ENCODE measurements at places on chromosomes 2 and 18.

DNA sequence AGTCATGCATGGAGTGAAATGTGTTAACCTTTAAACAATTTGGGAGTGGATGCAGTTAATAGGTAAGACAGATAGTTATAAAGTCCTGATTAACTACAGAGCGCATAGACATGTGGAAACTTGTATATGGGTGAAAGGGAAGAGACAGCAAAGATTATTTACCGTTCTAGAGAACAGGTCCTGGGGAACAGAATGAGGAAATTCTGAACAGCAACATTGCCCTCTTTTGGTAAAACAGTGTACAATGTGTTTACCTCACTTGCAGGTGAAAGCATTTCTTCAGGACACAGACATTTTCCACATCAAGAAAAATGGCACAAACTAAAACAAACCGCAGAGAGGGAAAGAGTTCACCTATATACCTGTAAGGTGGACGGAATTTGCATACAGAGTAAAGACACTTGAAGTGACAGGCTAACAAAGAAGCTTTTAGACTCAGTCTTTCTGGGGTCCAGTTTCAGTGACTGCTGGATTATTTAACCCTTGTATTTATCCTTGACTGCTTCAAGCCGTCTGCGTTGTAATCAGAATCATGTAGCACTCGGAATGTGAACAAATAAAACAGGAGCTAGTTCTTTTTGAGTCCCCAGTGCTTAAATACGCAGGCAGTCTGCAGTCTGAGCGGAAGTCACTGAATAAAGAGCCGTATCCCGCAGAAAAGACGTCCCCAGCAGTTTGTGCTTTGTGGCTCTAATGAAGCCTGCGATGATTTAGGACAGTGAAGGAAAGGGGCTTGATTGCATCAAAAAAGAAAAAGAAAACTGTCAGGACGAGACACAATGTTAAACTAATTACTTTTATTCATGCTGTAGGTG lies 364.8 kb upstream of the GALNT5 start:
- no peak for DNase-seq

GRCh38 chr2:192465141-192465540 lies 270.4 kb upstream of the TMEFF2 start:
- no peak for DNase-seq

- DNase-seq: no peak
Observed at GRCh38 chr2:120926463-120927264, 191.0 kb downstream of the GLI2 start.

- no peak for DNase-seq
Observed at GRCh38 chr18:12048010-12048826, 45.4 kb upstream of the ANKRD62 start.

DNA sequence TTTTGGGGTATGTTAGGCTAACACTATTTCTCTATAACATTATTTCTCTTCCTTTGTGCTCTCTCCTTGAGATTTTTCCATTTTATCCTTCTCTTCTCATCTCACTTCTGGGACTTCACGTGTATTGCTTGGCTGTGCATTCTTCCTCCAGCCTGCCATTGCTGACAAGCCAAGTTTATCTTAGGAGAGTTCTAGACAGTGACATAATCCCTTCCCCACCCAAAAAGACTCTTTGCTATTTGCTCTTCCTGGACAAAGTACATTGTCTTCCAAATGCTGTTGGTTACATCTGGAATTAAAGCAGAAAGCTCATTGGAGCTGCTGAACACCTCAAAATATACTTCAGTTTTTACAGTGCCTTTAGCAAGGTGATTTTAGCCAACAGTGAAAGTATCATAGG lies 8.9 kb downstream of the TSPYL6 start:
- DNase-seq: no peak

DNA sequence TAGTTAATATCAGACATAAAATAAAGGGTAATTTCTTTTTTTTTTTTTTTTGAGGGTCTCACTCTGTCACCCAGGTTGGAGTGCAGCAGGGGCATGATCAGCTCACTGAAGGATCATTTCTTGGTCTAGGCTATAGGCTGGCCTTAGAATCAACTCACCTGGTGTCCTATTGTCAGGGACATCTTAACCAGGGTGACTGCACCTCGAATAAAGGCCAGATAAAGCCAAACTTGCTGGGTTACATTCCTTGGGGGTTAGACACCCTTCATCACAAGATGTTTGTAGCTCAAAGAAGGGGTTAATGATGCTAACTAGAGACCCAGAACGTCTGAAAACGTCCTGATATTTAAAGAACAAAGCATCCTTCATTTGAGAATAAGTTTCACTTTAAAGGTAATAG lies 17.9 kb downstream of the SPATA3 start:
- DNase-seq: no peak

GRCh38 chr2:99395589-99396130 lies 58.5 kb downstream of the EIF5B start:
- no peak for DNase-seq

DNA sequence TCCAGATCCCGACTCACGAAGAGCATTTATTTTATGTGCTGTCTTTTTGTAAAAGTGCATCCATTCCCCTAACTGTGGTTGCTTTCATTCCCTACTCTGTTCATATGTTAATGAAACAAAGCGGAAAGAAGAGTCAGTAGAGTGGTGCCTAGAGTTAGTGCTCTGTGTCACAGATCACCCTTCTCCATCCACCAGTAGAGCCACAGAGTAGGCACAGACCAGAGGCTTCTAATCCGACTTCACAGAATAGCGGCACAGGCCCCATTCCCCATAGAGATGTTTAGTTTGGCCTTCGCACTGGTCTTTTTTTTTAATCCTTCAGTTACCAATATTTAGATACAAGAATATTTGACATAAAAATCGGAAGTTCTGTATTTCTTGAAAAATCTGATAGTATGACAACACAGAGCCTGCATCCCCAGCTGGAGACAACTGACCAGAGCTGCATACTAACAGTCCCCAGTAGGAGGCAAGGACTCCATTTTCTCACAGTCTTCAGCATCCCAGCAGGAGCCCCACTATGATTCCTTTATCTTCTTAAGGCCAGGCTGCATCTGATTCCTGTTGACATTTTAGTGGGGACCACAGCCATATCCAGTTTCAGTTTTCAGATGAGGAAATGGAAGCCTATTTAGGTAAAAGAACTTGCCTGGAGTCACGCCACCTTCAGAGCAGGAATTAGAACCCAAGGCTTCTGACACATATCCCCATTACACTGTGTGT lies 7.0 kb downstream of the G6PC2 start:
- DNase-seq: no peak

DNA sequence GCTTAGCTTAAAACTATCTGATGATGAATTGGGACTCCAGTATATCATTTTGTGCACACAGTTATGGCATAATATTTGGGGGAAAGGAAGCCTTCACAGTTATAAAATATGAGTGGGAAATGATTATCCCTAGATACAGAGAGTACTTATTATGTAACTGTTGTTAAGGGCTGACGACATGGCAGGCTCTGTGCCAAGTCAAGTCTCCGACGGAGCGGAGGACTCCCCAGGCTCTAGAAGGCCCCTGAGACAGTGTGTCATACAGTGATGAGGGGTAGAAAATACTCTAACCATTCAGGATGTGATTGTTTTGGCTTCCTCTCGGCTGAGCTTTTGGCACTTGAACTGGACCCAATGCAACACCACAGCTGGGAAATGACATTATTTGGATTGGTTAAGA lies 211.8 kb downstream of the SLC8A1 start:
- DNase-seq: no peak

GRCh38 chr2:84875213-84875560 lies 5.7 kb downstream of the TRABD2A start:
- DNase-seq: no peak

- no peak for DNase-seq
Observed at GRCh38 chr2:214376618-214377285, 34.1 kb upstream of the VWC2L start.

- DNase-seq: no peak
Observed at GRCh38 chr2:37631698-37632097, 39.7 kb downstream of the CDC42EP3 start.

DNA sequence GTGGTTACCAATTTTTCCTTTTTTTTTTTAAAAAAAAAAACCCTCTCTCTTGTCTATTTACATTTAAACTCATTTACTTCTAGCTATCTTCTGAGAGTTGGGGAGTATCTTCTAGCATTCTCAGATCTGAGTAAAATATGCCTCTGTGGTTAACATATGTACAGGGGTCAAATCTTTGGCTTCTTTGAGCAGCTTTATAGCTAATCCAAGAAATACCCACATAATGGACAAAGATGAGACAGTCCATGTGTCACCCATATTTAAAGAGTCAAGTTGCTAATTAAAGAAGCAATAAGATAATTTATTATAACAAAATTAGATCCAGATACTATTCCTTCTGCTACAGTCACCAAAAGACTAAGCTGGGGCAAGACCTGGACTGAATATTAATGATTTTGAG lies 139.0 kb upstream of the HNRNPA3 start:
- DNase-seq: no peak

DNA sequence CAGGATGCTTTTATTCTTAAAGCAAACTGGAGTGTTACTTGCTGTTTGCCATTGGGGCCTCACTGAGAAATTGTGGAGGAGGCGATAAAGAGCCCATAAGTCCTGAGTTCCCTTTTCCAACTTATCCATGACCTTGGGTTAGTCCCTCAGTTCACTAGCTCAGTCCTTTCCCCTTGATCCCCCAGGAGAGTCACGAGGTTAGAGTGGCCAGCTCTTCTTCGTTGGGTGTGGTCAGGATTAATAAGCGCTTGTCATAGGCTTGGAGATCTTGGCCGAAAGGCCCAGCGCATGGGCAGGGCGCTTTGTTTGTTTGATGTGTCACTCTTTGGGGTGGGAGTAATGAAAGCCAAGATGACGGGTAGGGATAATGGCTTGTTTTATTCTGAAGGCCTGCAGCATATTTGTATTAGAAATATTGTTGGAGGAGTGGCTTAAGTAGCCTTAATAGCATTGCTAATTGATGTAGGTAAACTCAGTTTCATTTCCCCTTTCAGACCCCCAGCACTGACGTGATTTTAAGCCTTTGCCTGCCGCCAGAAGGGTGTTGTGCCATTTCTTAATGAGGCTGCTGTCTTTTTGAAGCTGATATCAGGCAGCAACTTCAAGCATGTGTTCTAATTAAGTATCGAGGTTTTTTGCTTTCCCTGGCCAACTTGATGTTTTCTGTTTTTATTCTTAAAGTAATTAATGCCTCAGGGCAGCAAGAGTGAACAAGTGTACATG lies 15.7 kb downstream of the GRHL1 start:
- no peak for DNase-seq

- DNase-seq: no peak
Observed at GRCh38 chr18:10417664-10418063, 36.8 kb upstream of the APCDD1 start.

DNA sequence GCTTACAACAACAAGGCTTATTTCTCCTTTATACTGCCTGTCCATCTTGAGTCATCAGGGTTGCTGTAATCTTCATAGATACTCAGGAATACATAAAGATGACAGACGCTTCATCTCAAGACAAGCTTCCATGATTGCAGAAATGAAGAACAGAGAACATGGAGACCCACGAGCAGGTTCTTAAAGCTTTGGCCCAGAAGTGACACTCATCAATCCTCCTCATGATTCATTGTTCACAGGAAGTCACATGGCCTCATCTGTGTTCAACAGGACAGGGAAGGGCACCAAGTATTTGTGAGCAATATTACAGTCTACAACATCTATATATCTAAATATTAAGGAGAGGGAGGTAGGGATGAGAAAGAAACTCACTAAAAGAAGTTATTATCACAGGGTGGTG lies 36.5 kb upstream of the PGAP1 start:
- DNase-seq: no peak

DNA sequence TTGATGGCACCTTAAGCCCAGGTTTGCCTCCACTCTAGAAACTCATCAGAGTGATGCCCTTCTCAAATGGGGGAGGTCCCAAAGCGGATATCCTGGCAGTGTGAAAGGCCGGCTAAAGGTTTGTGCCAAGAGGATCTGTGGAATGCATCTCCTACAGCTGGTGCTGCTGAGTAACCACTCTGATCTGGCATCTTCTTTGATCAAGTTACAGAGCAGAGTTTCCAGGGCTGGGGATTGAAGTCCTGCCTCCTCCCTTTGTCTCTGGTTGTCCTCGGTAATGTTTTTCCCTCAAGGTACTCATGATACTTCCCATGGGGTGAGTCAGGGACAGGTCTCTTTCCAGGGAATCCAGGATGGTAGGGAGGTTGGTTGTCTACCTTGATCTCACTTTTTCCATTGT lies 24.6 kb downstream of the PRKRA start:
- no peak for DNase-seq

GRCh38 chr2:135960656-135961551 lies 24.5 kb downstream of the DARS1 start:
- DNase-seq: no peak

DNA sequence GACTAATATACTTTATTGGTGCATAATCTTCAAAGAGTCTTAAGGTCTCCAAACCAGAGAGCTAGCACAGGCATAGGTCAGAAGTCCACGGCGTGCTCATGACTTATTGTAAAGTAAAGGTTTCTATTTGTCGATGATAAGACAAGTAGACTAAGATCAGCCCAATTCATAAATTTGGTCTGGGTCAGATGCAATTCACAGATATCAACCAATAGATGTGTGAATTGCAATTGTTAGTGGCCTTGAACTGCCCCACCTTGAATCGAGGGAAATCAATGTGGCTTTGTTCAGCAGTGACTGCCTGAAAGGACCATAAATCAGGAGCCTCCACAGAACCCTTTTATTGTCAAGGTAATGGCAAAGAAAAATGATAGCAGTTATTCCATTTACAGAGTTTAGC lies 39.1 kb upstream of the CPS1 start:
- no peak for DNase-seq

DNA sequence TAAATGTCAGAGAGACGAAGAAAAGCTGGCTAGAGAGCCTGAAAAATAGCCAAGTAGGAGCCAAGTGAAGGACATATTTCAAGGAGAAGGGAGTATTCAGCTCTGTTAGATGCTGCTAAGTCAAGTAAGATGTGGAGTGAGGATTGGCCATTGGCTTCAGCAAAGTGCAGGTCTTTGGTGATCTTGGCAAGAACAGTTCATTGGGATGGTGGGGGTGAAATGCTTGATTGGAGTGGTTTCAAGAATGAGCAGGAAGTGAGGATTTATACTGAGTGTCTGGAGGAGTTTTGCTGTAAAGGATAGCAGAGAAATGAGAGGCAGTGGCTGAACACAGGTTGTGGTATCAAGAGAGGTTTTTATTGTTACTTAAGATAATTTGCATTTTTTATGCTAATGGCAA lies 139.7 kb downstream of the PRPF40A start:
- DNase-seq: no peak

DNA sequence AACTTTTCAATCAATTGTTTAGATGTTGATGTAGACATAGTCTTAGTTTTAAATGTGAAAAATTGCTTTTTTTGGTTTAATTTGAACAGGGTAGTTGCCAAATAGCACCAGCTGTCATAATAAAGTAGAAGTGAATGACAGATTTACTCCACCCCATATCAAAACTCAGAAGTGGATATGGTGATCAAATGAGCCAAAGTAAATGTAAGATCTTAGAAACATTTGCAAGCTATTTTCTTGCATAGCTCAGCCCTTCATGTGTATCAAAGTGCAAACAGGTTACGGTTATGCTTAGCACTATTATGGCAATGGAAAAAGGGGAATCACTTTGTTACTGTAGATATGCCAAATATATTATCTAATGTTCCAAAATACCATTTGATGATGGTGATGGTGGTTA lies 540.9 kb upstream of the NRP2 start:
- DNase-seq: no peak

- DNase-seq: no peak
Observed at GRCh38 chr18:47397671-47398319, 146.3 kb upstream of the SKOR2 start.
